ENCODE measurements at places on chromosomes 13 and 19.

- DNase-seq = no peak
Observed at GRCh38 chr13:48126944-48127830, 32.3 kb upstream of the MED4 start.

DNA sequence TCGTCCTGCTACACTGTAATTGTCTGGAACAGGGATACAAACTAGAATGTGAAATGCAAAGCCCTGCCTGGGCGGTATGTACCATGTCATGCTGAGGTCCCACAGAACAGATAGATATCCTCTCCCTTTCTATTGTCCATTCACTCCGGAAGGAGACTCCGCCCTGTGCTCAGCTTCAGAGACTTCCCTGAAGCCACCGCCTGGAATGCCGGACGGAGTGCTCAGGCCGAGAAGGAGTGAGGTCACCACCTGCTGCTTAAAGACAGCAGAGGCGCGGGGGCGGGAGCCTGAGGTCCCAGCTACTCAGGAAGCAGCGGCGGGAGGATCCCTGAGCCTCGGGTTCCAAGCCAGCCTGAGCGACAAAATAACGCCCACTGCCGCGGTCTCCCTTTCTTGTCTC lies 890 bp upstream of the ZNF611 start:
- DNase-seq = no peak

- peak; percentile 86 for DNase-seq
Observed at GRCh38 chr19:13164343-13165161, 14.3 kb downstream of the IER2 start.

GRCh38 chr13:62512194-62513141 lies 1096.8 kb upstream of the PCDH20 start:
- DNase-seq = no peak

GRCh38 chr13:114161028-114161556 lies 18.0 kb upstream of the CFAP97D2 start:
- no peak for DNase-seq

GRCh38 chr19:10335352-10335985 lies 2.1 kb upstream of the RAVER1 start:
- DNase-seq = no peak

GRCh38 chr19:4504891-4505569 lies 13.3 kb downstream of the PLIN4 start:
- peak; percentile 29 for DNase-seq

All from RWPE2 (cell line).